CD4-positive, alpha-beta T cell (primary cell): ENCODE measurements at places on chromosomes 3 and 15.

DNA sequence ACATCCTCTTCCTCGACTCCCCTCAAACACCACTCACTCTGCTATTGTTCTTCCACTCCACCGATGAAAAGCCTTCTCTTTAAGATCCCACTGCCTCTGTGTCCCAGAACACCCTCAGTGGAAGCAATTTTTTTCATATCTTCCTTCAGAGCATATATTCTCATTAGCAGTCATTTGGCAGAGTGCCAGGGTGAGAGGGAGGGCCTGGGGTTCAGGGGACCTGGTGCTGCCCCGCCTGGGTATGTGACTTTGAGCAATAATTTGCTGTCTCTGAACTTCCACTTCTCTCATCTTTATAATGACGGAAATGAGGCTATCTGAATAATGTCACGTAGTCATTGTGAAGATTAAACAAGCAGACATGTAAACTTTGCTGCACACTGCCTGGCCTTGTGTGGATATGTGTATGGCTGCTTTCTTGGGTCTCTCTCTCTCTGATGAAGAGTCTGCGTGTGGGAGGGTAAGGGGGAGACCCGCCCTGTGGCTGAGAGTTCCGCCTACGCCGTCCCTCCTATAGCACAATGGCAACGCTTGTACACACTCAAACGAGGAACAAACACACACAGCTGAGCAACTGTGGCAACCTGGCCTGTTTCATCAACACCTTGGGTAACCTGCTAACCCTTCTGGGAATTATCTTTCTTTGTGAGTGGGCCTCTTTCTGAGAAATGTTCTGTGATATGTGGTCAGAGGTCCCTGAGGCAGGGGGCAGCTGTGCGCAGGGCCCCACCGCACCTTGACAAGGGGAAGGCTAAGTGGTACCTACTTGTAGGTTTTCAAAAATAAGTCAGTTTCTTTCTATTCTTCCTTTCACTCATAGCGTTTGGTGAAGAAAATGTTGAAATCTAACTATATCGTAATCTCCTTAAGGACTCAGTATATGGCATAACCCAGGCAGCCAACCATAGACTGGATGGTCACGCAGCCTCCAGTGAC lies 369.8 kb downstream of the SV2B start:
- DNase-seq: peak; percentile 74

GRCh38 chr15:101427606-101428487 lies 61.7 kb downstream of the PCSK6 start:
- no peak for DNase-seq

DNA sequence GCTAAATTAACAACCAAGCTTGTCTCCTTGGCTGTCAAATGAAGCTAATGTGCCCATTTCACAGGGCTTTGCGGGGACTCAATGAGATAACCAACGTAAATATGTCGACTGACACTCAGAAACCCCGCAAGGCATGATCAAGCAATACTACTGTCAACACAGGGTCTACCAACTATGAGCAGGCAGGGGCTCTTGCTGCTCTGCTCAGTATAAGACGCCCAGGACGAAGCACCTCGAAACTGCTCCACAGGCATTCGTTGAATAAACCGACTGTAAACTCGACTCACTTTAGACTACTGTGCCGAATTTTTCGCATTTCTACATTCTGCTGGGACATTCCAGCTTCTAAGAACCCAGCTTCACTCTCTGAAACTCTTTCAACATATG lies 55.0 kb downstream of the FEZF2 start:
- no peak for DNase-seq

DNA sequence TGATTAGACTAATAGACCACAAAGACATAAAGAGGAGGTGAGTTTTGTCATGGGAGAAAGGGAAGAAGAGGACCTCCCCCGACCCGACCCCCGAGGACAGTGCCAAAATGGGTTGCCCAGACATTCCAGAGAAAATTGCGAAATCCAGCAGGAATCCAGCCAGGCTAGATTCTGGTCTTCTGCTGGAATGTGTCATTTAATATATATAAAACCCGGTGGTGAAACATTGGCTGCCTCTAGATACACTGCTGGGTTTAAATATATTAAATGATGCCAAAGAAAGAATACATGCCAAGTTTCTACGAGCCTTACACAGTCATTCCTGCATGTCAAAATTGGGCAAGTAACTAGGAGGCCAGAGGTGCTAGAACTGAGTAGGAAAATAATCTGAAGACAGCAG lies 45.3 kb upstream of the SPESP1 start:
- no peak for DNase-seq

DNA sequence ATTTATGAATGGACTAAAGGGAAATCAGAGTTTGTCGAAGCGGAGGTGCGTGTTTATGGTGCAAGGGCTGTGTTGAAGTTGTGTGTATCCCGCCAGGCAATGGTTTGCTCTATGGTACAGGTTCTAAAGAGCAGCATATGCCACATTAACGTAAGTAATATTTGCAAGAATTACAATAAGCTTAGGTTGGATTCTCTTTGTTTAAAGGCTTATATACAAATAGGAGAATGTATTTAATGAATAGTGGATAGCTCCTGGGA lies 800 bp downstream of the EPHA3 start:
- DNase-seq: no peak

- no peak for DNase-seq
These were observed 76.0 kb downstream of the P2RY1 start for GRCh38 chr3:152910966-152911365.

GRCh38 chr3:27789420-27789819 lies 67.3 kb upstream of the EOMES start:
- no peak for DNase-seq

GRCh38 chr15:52031556-52031955 lies 12.5 kb downstream of the MAPK6 start:
- no peak for DNase-seq

DNA sequence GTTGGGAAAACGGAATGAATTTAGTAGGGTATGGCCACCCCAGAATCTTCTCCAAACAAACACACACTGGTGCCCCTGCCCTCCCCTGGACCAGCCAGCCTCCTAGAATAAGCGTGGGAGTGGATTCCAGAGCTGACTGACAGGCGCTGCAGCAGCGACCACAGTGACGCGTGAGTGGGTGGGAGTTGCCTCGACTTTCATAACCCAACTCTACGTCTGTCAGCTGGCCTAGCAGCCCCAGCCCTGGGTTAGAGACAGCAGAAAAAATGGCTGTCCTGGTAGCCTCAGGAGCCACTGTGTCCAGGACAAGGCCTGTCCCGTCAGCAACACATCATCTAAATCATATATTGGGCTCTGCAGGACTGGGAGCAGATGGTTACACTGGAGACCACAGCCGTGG lies 10.0 kb downstream of the PLA2G4B start:
- no peak for DNase-seq
